ENCODE measurements at places on chromosomes 5 and 9.

DNA sequence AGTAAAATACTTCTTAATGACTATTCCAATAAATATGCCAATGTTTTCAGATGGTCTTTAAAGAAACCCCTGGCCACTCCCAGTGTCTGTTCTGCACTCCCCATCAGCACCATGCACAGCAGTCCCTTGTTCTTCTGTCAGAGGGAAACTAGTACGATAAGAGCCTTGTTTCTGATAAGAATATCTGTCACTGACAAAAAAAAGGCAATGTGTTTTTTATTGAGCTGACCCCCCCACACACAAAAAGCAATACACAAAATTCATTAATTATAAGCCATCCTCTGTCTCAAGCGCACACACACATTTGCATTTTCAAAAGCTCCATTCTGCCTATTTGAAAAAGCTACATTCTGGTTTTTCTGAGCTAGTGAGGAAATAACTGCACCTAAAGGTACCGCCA lies 119.1 kb downstream of the ENC1 start:
- no peak for DNase-seq

DNA sequence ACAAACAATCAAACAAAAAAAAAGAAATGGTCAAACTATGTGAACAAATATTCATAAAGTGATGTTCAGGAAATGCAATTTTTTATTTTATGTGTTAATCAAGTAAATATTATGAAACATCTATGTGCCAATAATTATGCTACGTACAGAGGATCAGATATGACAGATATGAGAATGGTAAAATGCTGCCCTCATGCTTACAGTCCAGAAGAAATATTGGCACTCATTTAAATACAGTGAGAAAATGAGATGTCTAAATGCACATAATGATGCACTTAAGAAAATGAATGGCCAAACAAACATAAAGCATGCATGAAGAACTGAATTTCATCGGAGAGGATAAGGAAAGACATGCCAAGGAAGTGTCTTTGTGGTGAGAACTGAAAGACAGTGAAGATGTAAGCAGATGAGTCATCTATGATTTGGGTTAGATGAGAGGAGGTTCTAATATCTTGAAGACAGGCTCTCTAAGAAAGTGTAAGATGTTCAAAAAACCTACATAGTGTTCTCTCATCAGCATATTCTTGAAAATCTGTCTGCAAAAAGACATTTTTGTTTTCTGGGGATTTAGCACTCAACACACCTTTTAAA lies 1231.1 kb upstream of the ACO1 start:
- no peak for DNase-seq

- DNase-seq = no peak
These were observed 48.3 kb downstream of the TMEFF1 start for GRCh38 chr9:100521282-100521681.

GRCh38 chr5:16459451-16459850 lies 6.1 kb downstream of the ZNF622 start:
- DNase-seq = no peak

GRCh38 chr5:33049842-33050241 lies 338.7 kb downstream of the NPR3 start:
- no peak for DNase-seq

- no peak for DNase-seq
These were observed 55.2 kb upstream of the ACTBL2 start for GRCh38 chr5:57537811-57538210.

DNA sequence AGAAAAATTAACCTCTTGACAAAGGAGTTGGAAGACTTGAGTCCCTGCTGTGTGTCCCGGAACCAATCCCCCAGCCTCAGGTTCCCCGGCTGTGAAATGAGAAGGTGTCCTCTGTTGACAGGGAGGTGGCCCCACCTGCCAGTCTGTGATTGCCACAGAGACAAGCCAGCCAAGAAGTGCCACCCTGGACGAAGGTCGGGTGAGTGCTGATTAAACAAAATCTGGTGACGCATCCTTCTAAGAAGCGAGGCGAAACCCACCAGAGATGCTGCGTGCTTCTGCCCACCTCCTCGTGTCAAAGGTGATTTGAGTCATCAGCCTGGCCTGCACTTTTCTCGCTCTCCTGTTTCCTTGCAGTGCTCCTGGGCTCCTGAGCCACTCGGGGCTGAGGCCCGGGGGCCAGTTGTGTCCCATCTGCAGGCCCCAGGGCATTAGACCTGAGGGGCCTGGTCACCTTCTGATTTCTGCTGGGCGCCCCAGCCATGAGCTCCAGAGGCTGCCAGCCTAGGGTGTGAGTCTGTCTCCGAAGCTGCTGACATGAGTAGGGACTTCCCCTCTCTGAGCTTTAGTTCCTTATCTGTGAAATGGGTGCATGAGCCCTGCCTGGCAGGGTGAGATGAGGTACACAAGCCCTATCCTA lies 28.7 kb downstream of the NEK6 start:
- DNase-seq = peak; percentile 65

DNA sequence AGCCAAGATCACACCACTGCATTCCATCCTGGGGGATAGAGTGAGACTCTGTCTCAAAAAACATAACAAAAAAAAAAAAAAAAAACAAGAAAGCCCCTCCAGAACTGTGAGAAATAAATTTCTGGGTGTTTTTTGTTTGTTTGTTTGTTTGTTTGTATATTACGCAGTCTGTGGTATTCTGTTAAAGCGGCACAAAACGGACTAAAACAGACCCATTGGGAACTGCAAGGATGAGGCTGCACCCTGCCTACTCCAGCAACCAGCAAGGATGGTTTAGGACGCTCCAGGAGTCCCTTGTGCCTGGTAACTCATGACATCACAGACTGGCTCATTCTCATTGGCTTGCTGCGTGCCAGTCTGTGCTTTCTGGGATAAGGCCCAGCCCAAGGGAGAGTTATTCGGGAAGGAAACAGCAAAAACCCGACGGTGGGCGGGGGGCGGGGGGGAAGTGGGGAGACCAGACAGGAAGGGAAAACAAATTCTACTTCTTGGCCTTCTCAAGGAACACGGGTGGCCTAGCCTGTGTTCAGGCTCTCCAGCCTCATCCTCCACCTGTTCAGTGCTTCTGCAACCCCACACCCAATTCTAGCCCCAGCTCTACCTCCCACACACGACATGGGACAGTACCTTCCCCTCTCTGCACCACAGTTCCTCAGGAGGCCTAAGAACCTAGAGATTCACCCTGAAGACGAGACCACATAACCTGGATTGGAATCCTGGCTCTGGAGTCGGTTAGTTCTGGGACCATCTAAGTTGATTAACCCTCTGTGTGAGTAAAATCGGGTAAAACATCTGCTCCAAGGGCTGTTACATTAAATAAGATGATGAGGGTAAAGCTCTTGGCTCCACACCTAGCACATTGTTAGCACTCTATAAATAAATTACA lies 2.8 kb downstream of the CD74 start:
- DNase-seq = no peak

GRCh38 chr9:108316066-108316465 lies 539.7 kb downstream of the ACTL7B start:
- DNase-seq = no peak

- no peak for DNase-seq
These were observed 124.5 kb downstream of the EDIL3 start for GRCh38 chr5:84260140-84260539.

DNA sequence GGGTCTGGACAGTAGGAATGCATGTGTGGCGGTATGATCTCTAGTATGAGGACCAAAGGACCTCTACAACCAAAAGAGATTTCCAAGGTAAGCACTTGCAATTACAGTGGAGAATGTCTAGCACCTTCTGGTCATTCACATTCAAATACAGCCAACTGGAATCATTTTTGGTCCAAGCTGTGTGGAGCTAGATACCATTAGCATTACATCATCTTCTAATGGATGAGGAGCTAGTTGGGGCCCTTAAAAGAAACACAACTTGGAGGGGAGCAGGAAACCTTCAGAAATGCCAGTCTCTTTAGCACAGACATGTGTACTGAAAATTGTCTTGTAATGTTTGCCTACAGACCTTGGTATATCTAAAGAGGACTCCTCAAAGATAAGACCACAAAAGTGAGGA lies 244.7 kb downstream of the BNC2 start:
- DNase-seq = no peak

GRCh38 chr5:21070858-21071257 lies 1082.9 kb upstream of the CDH18 start:
- no peak for DNase-seq

DNA sequence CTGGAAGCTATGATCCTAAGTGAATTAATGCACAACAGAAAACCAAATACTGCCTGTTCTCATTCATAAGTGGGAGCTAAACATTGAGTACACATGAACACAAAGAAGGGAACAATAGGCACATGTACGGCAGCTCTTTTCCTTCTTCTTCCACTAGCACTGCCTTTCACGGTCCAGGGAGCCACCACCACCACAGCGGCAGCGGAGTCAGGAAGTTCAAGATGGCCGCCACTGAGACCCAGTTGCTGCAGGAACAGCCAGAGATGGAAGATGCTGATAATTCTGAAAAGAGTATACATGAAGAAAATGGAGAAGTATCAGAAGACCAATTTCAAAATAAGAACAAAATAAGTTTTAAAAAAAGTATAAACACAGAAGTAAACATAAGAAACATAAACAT lies 39.5 kb upstream of the TNFSF15 start:
- no peak for DNase-seq

- DNase-seq = no peak
These were observed 97.9 kb upstream of the MAP3K1 start for GRCh38 chr5:56717253-56717987.

DNA sequence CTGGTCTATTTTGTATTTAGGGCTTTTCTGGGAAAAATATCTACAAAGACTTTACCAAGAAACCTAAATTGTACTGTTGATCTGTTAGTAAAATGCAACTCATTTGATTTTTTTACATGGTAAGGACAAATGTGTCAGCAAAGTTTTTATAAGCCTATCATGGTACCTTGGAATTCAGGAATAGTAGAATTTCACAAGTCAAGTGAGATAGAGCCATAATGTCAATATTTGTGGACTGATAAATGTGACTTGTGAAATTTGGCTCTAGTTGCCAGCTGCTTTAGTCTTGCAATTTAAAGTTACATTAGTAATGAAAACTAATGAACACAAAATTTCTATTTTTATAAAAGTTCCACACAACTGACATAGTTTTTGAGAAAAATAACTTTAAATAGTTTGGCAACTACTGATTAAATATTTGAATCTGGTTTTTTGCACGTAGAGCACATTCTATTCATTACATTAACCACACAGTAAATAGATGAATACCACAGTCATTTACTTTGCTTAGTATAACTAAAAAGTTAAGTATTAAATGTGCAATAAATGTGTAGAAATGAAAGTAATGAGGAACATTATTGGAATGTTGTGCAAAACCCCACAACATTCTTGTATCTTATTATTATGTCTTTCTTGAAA lies 41.2 kb upstream of the RIOK2 start:
- DNase-seq = no peak

GRCh38 chr9:138061631-138062030 lies 184.0 kb downstream of the CACNA1B start:
- no peak for DNase-seq

DNA sequence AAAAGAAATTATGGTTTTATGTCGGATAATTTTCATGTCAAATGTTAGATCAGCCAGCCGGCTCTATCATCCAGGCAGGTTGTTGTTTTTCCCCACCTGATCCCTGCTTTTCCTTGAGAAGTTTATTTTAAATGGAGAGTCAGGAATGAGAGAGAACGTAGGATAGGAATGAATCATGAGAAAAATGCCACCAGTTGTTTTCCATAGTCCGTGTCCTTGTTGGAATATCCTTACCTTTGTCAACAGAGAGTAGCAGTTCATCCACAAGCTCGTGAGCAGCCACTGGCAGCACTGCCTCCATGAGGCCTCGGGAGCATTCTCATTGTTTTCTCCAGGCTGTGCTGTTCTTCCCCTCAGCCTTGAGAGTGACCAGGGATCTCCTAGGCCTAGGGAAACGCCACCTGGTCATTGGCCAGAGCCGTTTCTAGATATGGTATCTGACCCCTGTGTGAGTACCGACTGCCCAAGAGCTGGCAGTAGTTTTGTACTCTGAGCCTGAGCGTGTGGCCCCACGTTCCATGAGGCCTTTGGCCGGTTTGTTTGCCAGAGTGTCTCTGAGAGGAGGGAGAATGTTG lies 293.3 kb downstream of the FANCC start:
- DNase-seq = no peak

DNA sequence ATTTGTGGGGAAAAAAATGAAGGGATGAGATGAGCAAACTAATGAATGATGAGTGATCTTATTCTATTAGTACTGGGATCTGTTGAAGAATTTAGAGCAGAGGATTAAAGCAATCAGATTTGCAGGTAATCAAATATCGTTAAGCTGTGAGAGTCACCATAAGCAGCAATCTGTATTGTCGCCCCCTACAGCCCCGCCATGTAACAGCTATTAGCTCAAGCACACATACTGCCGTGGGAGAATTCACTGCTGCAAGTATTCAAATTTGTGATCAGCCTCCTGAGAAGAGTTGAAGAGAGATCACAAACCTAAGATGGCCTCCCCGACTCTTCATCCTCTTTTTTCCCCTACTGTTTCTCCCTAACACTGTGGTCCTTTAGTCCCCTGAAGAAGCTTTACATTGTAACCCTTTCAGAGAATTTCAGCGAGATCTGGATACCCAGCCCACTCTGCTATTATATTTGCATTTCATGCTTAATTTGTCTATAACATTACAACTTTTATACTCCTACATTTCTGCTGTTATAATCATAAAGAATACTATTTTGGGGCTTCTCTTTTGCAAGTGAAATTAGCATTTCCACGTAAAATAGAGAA lies 28.5 kb upstream of the PHF24 start:
- DNase-seq = no peak

DNA sequence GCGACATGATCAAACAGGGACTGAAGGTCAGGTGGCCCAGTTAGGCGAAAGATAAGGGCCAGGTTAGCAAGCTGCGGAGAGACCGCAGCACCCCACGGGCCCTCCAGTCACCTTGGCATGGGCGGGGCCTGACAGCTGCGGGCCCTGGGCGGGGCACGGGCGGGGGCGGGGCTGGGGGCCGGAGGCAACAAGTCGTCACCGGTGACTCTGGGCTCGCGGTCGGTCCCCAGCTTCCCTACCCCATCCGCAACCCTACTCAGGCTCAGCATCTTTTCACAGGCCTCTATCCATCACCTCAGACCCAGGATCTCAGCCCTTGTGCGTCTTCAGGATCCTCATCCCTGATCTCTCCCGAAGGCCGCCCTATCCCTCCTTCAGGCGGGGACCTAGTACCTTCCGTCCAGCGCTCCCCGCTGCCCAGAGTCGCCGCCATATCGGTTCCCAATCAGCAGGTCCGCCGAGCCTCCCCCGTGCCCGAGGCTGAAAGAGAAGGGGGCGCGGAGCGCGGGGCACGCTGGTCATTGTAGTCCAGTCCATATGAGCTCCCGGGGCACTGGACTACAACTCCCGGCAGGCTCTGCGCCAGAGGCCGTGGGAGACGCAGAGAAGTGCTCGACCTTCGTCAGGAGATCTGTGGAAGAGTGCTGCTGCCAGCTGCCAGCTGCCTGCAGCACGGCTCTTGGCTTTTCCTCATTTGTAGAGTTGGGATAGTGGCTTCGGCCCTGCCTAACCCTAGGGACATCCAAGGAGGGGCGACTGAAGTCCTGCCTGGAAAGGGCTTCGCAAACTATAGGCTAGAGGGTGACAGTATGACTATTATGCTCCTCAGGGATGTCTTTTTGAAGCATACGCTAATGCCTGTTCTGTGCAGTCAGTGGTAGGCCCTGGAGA lies at the start of gene DNAJC18:
Gene DNAJC18 (minus strand): TSS at position 513 of the 891 bp plus-strand sequence. CDS start 80 bp downstream, at position 433.
- peak; percentile 88 for DNase-seq

Data from GM12892 (cell line).